ENCODE measurements at places on chromosomes 1 and 21.

- no peak for DNase-seq
These were observed 1.3 kb downstream of the FGR start for GRCh38 chr1:27633640-27634176.

DNA sequence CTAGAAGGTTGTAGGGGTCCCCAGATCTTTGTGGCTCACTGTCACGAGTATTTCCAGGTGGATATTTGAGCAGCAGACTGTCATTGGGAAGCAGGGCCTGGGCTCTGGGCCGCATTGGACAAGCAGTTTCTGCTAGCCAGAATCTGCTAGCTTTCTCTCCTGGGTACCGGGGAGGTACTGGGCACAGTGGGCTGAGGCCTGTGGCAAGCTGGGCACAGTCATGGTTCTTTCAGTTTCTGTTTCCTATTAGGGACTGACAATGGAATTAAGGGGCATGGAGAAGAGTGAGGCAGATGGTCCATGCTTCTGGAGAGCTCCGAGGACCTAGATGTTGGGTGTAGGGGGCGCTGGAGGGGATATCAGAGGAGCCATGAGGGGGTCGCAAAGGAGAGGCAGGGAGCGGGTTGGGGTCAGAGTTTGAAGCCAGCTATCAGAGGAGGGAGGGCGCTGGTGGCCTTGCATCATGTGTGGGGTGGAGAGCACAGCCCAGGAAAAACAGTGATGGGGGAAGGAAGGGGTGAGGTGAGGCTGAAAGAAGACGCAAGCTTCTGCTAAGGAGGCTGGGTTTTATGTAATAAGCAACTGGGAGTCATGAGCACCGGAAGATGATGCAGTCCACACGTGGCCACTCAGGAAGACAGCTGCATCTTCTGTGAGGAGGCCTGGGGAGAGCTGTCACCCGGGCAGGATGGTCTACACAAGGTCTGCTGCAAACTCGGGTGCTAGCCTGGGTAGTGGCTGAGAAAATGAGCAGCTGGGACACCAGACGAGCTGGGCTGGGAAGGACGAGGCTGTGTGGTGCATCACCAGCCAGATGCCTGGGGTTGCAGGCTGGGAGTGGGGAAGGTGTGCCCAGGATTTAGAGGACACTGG is 72.7 kb downstream of the IER5 start:
- DNase-seq: no peak

DNA sequence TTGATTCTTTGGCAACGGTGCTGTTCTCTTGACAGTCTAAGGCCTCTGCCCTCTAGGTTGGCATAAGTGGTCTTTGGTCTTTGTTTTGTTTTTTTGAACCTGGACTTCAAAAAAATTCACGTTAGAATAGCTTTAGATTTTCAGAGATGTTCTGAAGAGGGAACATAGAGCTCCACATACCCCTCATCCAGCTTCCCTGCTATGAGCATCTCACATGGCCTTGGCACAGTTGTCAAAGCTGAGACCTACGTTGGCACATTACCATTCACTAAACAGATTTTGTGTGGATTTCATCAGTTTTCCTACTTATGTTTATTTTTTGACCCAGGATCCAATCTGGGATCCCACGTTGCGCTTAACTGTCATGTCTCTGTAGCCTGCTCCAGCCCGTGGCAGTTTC is 60.8 kb downstream of the ARHGEF10L start:
- DNase-seq: no peak

DNA sequence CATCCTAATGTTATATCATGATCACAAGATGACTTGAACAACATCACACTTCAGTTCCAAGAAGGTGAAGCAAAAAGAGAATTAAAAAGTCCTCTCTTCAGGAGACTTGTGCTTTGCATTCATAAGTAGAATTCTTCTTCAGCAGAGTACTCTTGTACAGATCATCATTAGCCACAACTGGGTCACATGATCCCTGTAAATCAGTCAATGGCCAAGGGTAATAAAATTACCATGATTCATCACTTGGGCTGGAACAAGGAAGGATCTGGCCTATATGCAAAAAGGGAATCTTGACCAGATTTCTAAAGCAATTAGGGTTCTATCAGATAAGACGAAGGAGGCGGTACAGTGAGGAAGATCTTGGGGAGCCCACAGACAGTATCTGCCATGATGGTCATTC is 458.0 kb upstream of the DEPDC1 start:
- no peak for DNase-seq

GRCh38 chr1:211833174-211833820 is 2.7 kb upstream of the LPGAT1 start:
- DNase-seq: no peak

- no peak for DNase-seq
These were observed 10.2 kb upstream of the TARBP1 start for GRCh38 chr1:234489007-234489697.

DNA sequence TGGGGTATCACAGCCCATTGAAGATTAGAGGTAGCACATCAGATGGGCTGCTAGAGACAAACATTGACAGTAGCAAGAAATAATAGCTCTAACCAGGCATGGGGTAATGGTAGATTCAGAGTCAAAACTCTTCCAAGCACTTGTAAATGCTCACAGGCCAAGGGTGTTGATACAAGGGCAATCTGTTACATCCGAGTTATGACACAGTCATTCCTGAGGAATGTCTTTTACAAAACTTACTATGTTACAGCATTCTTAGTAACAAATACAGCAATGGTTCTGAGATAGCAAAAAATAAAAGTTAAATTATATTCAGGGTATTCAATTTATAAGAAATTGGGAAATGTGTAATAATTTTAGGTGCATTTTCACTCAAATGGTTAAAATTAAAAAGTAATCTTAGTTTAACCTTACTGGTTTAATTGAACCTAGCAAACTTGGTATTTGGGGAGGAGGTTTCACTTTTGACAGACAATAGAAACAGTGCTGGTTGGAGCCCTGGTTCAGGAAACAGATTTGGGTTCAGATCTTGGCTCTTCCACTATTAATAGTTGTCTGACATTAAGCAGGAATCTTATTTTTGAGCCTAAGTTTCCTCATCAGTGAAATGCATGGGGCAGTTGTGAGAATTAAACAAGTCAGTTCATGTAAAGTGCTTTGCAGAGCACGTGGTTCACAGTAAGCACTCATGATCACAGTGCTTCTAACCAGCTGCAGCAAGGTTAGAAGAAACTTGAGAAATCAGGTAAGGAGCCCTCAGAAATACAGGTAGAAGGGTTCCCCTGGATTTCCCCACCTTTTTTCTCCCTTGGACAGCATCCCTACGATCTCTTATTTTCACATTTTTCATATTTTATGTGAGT is 4.4 kb downstream of the ST3GAL3 start:
- DNase-seq: no peak

DNA sequence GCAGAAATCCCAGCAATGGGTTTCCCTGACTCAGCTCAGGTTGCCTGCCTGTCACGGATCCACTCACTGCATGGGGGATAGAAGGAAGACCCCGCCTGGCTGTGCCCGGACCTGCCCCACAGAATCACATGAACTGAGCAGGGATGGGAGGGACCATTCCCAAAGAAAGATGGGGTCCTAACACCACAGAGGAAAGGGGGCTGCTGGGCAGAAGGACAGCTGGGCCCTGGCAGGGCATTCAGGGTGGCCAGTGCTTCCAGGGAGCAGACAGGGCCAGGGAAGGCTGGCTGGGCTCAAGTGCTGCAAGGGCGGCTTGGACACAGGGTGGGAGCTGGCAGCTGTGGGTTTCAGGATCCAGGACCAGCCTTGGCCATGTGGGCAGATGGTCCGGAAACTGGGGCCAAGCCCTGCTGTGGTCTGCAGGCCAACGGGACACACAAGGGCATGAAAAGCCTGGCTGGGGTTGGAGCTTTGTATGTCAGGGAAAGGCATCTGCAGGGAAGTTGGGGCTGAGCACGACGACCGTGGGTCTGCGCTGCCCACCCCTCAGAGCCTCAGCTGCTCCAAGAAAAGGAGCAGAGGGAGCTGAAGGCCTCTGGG is 723.9 kb downstream of the PTPRU start:
- no peak for DNase-seq

DNA sequence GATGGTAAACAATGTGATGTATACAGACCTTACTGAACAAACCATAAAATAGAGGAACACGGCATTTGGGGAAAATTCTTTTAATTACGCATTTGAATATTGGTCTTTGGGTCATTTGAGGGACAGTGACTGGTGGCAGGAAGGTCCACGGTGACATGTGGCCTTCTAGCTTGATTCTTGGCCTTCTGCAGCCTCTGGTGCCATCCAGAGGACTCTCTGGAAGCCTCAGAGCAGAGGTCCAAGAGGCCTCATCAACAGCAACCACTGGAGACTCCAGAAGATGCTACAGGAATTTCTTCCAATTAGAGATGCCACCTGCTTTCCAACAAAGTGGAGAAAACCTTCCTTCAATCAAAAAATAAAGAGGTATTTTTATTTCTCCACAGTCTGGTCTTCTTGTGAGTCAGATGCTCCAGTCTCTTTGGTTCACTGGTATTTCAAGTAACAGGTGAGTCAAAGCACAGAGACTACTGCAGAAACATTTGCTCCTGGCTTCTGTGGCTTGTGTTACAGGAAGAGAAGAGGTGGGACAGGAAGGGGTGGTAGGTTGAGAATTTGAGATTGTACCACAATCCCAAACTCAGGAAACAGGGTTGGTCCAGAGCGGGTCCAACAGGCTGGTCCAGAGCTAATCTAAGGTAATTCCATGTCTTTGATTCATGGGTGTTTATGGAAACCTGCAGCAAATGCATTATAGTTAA is 2.7 kb upstream of the F5 start:
- no peak for DNase-seq

GRCh38 chr1:6627841-6628545 is 3.3 kb downstream of the THAP3 start:
- DNase-seq: no peak

DNA sequence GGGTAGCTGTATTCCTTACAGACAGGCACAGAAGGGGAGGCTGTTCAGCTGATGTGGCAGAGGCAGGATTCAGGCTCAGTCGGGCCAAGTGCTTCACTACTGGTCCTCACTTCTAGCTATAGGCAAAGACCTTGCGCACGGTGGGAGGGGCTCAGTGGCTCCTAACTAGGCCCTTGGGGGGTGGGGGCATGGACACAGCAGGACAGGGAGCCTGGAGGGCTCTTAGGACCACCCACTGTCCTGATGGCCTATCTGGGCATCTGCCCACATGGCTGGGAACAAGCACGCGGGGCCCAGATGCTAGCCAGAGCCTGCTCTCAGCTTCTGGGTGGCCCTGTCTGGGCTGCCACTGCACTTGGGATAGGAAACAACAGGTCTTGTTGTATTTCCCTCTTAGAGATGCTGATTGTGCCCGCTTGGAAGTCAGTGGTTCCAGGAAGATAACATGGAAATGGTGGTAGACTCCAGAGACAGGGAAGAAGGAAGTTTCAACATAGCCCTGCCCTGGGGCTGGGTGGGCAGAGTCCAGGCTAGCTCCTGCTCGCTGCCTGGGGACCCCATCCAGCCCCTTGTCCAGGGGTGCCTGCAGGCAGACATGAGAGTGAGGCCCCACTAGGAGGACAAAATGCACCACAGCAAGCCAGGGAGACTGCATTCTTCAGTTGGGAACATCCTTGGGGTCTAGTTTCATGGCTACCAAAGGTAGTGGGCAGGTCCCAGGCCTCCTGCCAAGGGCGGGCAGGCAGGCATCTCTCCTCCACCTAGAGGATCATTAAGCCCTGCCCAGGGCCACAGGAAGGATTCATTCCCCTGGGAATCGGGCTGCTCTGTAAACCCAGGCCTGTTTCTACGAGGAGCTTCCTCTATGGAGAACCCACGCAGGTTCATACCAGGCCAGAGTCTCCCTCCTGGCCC is 102.5 kb downstream of the BCAR3 start:
- DNase-seq: no peak

- DNase-seq: no peak
These were observed 255.7 kb upstream of the JUN start for GRCh38 chr1:59039551-59039950.

DNA sequence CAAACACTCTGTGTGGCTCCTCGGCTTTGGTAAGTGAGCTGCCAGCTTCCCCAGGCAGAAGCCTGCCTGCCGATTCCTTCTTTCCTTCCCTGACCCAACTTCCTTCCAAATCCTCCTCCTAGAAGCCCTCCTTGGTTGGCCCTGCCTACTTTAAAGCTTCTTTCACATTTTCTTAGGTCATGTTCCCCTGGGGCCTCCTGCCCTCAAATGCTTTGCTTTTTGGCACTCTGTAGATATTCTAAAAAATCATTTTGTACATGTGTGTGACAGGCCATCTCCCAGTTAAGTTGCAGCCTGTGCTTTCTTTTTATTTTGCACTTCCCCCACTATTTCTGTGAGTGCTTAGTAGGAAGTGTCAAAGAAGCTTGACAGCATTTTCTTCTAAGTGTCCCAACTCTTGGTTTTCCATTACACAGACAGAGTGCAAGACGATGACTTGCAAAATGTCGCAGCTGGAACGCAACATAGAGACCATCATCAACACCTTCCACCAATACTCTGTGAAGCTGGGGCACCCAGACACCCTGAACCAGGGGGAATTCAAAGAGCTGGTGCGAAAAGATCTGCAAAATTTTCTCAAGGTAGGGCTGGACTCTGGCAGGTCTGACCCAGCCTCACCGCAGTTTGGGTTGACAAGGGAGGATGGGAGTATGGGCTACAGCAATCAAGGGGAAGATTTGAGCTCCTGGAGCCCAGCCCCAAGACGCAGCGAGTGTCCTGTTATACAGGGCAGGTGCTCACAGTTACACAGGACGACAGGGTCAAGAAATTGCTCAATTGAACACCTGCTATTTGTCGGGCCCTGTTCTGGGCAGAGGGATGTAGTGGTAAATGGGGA is at the start of gene S100A9:
Gene S100A9 (plus strand): TSS at position 2 of the 838 bp plus-strand sequence. CDS start 430 bp downstream, at position 432.
- DNase-seq: no peak

DNA sequence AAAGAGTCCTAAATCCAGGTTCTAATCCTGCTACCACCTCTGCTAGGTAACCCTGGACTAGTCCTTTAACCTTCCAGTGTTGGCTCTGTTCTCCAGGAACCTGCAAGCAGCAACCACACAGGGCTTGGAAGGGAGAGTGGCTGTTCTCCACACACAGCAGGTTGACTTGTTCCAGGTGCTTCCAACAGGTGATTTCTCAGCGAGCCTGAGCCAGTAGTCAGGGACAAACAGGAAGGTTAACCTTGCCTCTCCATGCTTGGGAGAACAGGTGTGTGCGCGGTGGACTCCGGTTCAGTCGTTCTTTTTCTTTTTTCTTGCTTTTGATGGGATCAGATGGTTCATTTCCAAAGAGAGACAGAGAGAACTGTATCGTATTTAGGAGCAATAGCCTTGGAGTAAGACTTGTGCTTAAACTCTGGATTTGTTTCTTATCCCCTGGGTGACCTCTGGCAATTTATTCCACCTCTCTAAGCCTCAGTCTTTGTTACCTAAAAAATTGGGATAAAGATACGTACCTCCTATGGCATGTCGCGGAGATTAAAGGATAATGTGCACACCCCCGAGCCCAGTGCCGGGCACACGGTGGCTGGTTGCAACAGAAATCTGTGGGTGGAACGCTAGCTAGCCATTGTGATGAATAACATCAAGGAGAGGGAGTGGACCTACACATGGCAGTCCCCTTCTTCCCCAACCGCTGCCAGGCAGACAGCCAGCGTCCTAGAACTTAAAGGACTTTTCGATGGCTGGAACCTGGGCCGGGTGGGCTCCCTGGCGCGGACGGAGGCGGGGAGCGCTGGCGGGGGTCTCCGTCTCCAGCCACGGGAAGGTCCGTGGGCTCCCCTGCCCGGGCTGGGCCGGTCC is 583 bp upstream of the CACHD1 start:
- no peak for DNase-seq

GRCh38 chr1:231913493-231913892 is 286.9 kb downstream of the DISC1 start:
- DNase-seq: no peak
